Activated CD4-positive, alpha-beta T cell treated with anti-CD3 and anti-CD28 coated beads for 36 hours (primary cell): ENCODE measurements at places on chromosomes 4 and X. TPM values are rescaled to one million over a fixed set of nuclear protein-coding genes. Genes with fewer than 3 reads are reported as not detected.

RAB40A gene
- 0.18 TPM for total RNA-seq

SSX4 gene
- not detected for total RNA-seq

CCSER1 gene
- total RNA-seq: not detected

F8 gene
- total RNA-seq: 5.4 TPM

ARHGAP6 gene
- total RNA-seq: not detected

CSAG3 gene
- total RNA-seq: 0.23 TPM

PNMA6A gene
- total RNA-seq: 0.30 TPM

MAGEA12 gene
- total RNA-seq: not detected

LUZP4 gene
- total RNA-seq: not detected

SRPX2 gene
- not detected for total RNA-seq

HS6ST2 gene
- 0.76 TPM for total RNA-seq

CENPVL2 gene
- total RNA-seq: not detected
